ENCODE measurements at places on chromosomes 3 and 15.

- peak; percentile 8 for DNase-seq
Measured at GRCh38 chr3:175741951-175742350, 882.8 kb downstream of the NAALADL2 start.

GRCh38 chr3:57956119-57956832, 51.9 kb upstream of the FLNB start:
- peak; percentile 96 for DNase-seq

DNA sequence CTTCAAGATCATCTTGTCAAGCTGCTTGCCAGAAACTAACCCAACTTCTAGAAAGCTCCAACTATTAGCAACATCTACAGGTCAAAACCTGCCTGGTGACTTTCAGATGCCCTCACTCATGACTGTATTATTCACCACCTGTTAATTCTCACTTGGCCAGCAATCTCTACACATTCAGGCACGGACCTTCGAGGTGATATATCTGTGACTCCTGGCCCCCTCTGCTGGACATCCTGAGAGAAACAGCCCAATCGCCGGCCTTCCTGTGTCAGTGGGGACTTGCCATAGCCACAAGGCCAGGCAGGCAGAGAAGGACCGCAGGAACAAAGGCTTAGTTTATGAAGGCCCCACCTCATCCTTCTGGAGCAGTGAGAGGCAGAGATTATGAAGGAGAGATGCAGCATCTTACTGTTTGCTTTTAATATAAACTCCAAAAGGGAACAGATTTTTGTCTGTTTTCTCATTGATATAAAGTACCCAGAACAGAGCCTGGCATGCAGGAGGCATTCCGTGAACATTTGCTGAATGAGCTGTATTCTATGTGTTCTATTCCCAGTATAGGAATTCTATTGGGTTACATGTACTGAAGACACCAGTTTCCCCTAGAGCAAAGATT, 24.4 kb upstream of the OCA2 start:
- DNase-seq: peak; percentile 68

DNA sequence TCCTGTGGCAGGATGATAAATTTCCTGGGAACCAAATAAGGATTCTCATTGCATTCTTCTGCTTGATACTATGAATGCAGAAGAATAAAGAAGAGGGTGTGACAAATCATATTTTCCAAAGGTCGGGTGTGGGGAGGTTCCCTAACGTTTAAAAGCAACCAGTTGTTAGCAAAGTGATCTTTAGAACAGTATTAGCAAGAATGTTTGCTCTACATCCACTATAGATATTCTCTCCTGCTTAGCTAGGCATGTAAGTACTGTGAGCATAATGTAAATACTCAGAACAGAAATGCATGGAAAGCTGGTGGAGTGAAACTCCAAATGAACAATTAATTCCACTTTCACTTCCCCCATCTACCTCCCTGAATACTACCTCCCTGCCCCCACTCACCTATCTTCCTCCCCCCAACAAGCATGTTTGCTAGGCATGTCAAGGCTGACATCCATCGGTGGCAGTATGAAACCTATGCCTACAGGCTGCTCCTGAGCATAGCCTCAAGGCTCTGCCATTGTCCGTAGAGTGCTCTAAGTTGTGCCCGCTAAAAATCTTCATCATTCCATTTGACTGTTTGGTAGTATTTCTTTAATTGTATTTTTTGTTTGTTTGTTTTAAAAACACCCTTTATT, 329.7 kb downstream of the TIGIT start:
- DNase-seq: peak; percentile 23

GRCh38 chr15:66232267-66232625, 21.3 kb downstream of the MEGF11 start:
- no peak for DNase-seq

DNA sequence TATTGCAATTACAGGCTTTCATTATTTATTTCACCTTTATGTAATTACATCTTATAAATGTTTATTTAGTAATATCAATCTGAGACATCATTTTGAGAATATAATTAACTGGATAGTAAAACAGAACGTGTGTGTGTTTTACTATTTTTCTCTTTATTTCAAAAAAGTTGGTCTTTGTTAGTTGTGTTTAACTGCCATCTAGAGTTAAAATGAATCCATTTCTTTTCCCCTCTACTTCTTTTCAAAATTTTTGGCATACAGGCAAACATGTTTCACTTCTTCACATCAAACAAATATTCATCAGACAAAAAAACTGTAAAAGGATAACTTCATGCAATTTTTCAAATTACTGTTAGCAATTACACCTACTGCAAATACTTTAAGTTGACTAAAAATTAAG, 61.1 kb downstream of the FEZF2 start:
- DNase-seq: no peak

DNA sequence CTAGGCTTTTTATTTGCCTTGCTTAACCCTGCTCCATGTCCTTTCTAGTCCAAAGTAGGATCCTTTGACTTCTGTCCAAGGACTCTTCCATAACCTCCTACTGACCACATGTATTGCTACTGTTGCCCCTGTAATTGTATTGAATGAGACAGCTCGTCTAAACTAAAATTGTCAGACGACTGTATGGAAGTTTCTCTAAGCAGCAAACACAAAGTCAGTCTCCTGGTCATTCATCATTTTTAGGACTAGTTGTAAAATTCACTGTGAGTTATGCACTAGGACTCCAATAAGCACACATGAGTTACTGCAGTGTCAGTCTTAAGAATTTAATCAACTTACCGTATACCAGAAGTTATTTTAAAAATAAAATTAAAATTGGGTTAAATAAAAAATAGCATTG, 32.8 kb downstream of the SLTM start:
- no peak for DNase-seq

GRCh38 chr15:28881170-28881569, 4.6 kb upstream of the APBA2 start:
- peak; percentile 16 for DNase-seq

DNA sequence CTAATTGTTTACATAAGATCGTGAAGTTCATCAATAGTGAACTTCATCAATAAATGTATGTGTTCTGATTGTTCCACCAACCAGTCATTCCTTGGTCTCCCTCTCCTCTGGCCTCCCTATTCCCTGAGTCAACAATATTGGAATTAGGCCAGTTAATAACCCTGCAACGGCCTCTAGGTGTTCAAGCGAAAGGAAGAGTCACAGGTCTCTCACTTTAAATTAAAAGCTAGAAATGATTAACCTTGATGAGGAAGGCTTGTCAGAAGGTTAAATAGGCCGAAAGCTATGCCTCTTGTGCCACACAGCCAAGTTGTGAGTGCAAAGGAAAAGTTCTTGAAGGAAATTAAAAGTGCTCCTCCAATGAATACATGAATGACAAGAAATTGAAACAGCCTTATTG, 89.4 kb upstream of the ACKR4 start:
- DNase-seq: no peak

DNA sequence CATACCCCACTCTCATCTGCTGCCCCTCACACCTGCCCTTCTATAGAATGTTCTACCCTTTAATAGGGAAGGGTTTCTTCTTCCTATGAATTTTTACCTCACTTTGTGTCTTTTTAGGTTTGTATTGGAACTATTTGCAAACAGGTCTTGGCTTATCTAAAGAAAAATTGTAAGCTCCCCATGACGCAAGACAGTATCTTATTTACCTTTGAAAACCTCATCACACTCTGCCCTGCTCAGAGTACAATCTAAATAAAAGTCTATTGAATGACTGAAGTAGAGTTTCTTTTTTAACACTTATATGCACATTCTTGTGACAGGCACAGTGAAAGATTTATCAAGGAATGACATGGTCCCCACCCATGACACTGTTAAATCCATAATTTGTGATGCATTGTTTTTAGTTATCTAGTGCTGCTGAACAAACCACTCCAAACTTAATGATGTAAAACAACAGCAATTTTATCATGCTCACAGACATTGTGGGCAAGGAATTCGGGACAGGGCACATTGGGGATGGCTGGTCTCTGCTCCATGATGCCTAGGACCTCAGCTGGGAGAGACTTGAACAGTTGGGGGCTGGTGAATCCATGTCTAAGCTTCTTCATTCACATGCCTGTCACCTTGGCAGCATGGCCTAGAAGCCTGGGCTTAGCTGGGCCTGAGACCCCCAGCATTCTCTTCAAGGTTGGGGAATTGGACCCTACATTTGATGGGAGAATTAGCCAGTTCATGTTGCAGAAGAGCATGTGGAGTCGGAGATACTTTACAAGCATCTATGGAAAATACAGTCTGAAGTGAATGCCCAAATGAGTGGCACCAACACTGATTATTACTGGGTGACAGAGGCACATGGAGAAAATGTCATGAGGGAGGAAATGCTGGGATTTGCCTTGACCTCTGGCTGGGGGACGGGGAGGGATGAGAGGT, 252.2 kb upstream of the CTDSPL start:
- DNase-seq: no peak

GRCh38 chr3:64908251-64908685, 220.5 kb upstream of the ADAMTS9 start:
- no peak for DNase-seq

DNA sequence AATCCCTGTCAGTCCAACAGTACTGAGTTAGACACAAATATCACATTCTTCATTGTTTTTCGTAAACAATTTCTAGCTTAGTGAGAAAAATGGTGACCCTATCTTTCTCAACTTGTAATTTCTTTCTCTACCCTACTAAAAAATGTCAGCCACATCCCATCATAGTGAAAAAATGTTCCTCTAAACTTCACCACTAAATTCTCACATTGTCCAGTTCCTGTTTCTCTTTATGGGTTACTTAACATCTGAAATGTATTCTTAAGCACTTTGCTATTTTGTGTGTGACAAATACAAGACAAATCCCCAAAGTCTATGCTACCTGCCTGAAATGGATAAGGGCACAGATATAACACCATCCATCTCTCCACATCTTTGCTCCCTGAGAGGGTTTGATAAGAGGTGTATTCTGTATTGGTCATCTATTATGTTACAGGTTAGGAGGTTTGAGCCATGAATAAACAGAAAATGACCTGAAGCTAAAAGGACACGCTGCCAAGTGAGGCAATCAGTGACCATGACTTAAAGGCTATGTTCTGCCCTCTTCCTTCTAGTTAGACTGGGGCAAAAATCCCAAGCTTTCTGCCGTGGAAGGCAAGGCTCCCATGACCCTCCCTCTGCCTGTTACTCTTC, 118.2 kb downstream of the GADL1 start:
- no peak for DNase-seq

GRCh38 chr3:32569540-32570420, 878 bp downstream of the DYNC1LI1 start:
- peak; percentile 46 for DNase-seq

Data from HCEC 1CT (cell line).